ENCODE measurements at places on chromosomes 11 and 22. TPM values are rescaled to one million over a fixed set of nuclear protein-coding genes. Genes with fewer than 3 reads are reported as not detected.

GLYATL1 gene
- total RNA-seq, result not detected

DNA sequence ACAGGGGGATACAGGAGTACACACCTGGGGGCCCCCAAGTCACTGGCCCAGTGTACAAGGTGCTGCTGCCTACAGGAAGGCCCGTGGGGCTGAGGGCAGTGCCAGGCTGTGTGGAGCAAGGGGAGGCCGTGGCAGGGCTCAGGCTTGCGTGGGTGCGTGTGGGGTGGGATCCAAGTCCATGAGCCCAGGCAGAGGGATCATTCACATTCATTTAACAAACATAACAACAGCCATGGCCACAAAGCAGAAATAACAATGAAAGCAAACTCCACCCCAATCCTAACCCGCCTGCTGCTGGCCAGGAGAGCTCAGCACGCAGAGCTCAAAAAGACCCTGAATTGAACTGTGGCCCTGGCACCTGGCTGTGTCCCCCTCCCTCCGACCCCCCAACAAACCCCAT, 17.0 kb upstream of the SCGB1A1 start:
- no peaks in the 10 kb centered on the region for H3K27me3 ChIP-seq
- no peak overlapping the region for H3K4me3 ChIP-seq
- DNase-seq, result no peak
- H3K36me3 ChIP-seq, result no peaks in the 10 kb centered on the region
- H3K4me1 ChIP-seq, result peaks cover 71% of the 10 kb centered on the region

DNA sequence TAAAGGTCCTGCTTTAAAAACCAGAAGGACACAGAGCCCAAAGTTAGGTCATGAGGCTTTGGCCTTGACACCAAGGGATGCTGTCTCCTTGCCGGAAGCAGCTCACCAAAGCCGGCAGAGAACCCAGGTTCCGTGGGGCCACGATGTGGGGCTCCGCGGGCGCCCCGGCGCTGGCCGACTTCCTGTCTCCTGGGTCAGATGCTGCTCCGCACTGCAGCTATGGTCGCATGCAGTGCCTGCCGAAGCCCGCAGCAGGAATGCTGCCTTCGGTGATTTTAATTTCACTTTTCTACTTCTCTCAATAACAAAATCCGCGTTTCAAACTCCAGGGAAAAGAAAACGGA, 454 bp upstream of the OTUB1 start:
- peaks cover 27% of the 10 kb centered on the region for H3K4me1 ChIP-seq
- DNase-seq, result no peak
- no peaks in the 10 kb centered on the region for H3K27me3 ChIP-seq

OR10A2 gene
- total RNA-seq, result not detected

DNA sequence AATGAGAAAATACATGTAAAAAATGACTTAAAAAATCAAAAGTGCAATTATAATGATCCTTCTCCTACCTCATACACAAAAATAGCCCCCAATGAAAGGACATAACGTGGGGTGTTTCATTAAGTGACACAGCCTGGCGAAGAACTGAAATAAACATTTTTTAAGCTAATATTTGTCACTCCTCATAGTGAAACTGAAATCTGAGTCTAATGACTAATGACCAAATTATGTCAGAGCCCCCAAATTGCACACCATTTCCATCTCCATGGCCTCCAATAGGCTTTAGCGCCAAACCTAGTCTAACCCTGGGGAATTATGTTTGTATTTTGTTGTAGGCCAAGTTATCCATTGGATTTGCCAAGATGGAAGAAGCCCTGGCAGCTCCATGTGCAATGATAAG, 119.1 kb downstream of the WT1 start:
- H3K27me3 ChIP-seq, result peaks cover 4% of the 10 kb centered on the region
- H3K4me1 ChIP-seq, result no peaks in the 10 kb centered on the region
- DNase-seq, result no peak
- H3K36me3 ChIP-seq, result no peaks in the 10 kb centered on the region
- H3K27ac ChIP-seq, result no peak overlapping the region

SMC1B gene
- not detected for total RNA-seq

- DNase-seq, result peak; percentile 57
- no peak overlapping the region for H3K27ac ChIP-seq
- H3K36me3 ChIP-seq, result no peaks in the 10 kb centered on the region
- peaks cover 11% of the 10 kb centered on the region for H3K4me1 ChIP-seq
Observed at GRCh38 chr22:23128269-23129108, 13.3 kb downstream of the RSPH14 start.

ABCC8 gene
- total RNA-seq, result 4.9 TPM

PATE3 gene
- total RNA-seq, result not detected

JHY gene
- 2.2 TPM for total RNA-seq

- no peaks in the 10 kb centered on the region for H3K27me3 ChIP-seq
- H3K4me3 ChIP-seq, result peak overlapping the region; percentile 76
- no peaks in the 10 kb centered on the region for H3K36me3 ChIP-seq
Observed at GRCh38 chr11:64164392-64165312, 1.3 kb downstream of the MACROD1 start.

DNA sequence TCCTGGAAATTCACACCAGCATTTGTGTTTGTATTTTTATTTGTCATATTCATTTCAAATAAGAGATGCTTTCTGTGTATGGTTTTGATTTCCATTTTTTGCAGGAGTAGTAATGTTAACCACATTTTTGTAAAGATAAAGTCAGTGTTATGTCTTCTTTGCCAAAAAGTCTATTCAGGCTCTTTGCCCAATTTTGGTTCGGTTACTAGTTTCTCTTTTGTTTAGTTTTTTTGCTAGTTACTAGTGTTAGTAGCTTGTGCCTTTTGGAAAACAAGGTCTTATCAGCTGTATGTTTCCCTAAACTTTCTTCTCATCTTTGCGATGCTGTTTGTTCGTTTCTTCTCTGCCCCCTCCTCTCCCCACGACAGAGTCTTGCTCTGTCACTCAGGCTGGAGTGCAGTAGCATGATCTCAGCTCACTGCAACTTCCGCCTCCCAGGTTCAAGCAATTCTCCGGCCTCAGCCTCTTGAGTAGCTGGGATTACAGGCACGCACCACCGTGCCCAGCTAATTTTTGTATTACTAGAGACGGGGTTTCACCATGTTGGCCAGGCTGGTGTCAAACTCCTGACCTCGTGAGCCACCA, 112.3 kb upstream of the GRK3 start:
- peaks cover 38% of the 10 kb centered on the region for H3K4me1 ChIP-seq
- H3K27me3 ChIP-seq, result no peaks in the 10 kb centered on the region
- no peak overlapping the region for H3K4me3 ChIP-seq

PANX3 gene
- not detected for total RNA-seq

GRCh38 chr11:92152245-92152644, 72.4 kb upstream of the FAT3 start:
- H3K27me3 ChIP-seq, result peaks cover 10% of the 10 kb centered on the region
- no peaks in the 10 kb centered on the region for H3K36me3 ChIP-seq
- H3K27ac ChIP-seq, result no peak overlapping the region
- H3K4me1 ChIP-seq, result no peaks in the 10 kb centered on the region
- DNase-seq, result no peak

DNA sequence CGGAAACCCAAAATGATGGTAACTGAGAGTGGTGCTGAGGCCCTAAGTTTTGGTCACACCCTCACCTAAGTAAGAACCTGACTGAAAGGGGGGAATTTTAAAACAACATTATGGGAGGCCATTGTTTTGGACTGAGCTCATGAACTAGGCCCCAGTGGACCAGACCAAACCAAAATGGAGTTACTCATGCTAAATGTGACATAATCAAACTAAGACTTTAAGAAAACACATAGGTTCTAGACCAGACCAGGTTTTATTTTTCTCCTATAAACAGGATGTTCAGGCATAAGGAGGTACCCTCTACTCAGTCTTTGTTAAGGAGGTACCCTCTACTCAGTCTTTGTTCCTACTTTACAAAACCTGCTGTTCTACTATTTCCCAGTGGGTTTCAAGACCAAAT, 7.4 kb upstream of the EI24 start:
- no peak for DNase-seq
- H3K27me3 ChIP-seq, result no peaks in the 10 kb centered on the region
- no peak overlapping the region for H3K4me3 ChIP-seq

MPZL2 gene
- total RNA-seq, result 22.6 TPM

DNA sequence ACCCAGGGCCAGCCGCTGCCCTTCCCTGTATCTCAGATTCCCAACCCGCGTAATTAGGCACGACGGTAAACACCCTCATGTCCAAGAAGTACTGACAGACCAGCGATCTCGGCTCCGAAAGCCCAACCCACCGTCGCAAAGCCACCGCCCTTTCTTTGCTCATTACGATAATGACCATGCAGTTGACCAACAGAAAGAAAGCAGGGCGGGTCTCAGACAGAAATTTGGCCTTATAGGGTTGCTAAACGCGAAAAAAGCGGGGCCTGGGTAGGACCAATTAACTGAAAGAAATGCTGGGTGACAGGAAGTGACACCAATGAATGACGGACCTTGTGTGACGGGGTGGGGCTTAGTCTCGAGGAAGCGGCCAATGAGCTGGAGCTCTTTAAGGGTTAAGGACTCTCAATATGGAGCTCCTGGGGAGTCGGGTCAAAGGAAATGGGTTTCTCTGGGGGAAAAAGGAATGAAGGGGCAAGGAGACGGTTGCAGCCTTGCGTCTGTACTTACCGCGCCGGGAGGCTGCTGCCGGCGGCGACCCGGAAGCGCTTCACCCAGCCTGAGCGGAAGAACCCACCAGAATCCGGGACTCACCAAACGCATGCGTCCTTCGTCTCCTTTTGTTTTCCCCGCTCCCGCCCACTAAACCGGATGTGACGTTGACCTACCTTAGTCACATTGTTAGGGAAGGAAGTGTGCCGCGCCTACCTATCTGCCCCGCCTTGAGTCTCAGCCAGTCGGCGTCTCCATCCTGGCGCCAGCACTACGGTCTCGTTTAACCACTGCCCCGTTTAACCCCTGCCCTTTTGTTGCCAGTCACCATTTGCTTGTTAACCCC, at the start of gene ANAPC15:
Gene ANAPC15, minus strand, starts transcription at position 553 of the 835 bp plus-strand sequence. CDS start 1,419 bp downstream, outside the sequence.
- peak within 1 kb of the TSS; percentile 88 for H3K27ac ChIP-seq
- H3K4me3 ChIP-seq, result peak within 1 kb of the TSS; percentile 84
- H3K4me1 ChIP-seq, result peaks cover 19% of the 10 kb centered on the region
- DNase-seq, result peak; percentile 100
- peaks cover 5% of the 10 kb centered on the region for H3K27me3 ChIP-seq
- H3K36me3 ChIP-seq, result no peaks in the 10 kb centered on the region

- H3K27me3 ChIP-seq, result no peaks in the 10 kb centered on the region
- no peak overlapping the region for H3K27ac ChIP-seq
- H3K4me1 ChIP-seq, result peaks cover under 1% of the 10 kb centered on the region
- no peak overlapping the region for H3K4me3 ChIP-seq
- H3K36me3 ChIP-seq, result no peaks in the 10 kb centered on the region
Observed at GRCh38 chr11:57283231-57283990, 41.3 kb downstream of the TNKS1BP1 start.

- peak; percentile 79 for DNase-seq
- H3K27ac ChIP-seq, result peak overlapping the region; percentile 100
- H3K4me1 ChIP-seq, result peaks cover 24% of the 10 kb centered on the region
- H3K27me3 ChIP-seq, result no peaks in the 10 kb centered on the region
- peaks cover 12% of the 10 kb centered on the region for H3K36me3 ChIP-seq
Observed at GRCh38 chr22:41447435-41448188, 1.0 kb upstream of the TOB2 start.

- H3K27ac ChIP-seq, result peak within 1 kb of the TSS; percentile 86
- peak; percentile 53 for DNase-seq
- peak within 1 kb of the TSS; percentile 97 for H3K4me3 ChIP-seq
- peaks cover 31% of the 10 kb centered on the region for H3K4me1 ChIP-seq
Observed at GRCh38 chr11:67266449-67267187, at the start of gene GRK2. TSS of gene GRK2 (plus strand) at chr11:67266473. CDS start at chr11:67266700, 227 bp downstream.
